ENCODE measurements at places on chromosomes 13 and 19.
A peak's percentile ranks its signal among the peaks of the same experiment; 100 is the strongest.

GRCh38 chr13:113730831-113731191, 28.2 kb upstream of the TMEM255B start:
- peaks cover 11% of the 10 kb centered on the region for H3K27me3 ChIP-seq
- H3K27ac ChIP-seq, result no peak overlapping the region

GRCh38 chr19:58038688-58039204, 4.9 kb downstream of the ZSCAN1 start:
- no peaks in the 10 kb centered on the region for H3K27me3 ChIP-seq
- no peaks in the 10 kb centered on the region for H3K4me1 ChIP-seq
- no peak for DNase-seq

DNA sequence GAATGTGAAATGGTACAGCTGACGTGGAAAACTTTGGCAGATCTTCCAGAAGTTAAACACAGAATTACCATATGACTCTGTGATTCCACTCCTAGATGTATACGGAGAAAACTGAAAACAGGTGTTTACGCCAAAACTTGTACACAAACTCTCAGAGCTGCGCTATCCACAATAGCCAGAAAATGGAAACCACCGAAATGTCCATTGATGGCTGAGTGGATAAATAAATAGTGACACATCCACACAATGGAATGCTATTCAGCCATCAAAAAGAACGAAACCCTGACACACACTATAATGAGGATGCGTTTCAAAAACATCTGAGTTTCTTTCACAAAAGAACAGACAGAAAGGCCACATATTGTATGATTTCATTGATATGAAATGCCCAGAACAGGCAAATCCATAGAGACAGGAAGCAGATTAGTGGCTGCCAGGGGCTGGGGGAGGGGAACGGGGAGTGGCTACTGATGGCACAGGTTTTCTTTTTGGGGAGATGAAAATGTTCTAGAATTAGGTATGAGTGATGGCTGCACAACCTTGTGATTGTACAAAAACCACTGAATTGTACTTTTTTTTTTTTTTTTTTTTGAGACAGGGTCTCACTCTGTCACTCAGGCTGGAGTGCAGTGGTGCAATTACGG, 33.0 kb downstream of the IL12RB1 start:
- no peak overlapping the region for H3K4me3 ChIP-seq
- peaks cover 2% of the 10 kb centered on the region for H3K27me3 ChIP-seq
- no peaks in the 10 kb centered on the region for H3K36me3 ChIP-seq
- H3K4me1 ChIP-seq, result no peaks in the 10 kb centered on the region

DNA sequence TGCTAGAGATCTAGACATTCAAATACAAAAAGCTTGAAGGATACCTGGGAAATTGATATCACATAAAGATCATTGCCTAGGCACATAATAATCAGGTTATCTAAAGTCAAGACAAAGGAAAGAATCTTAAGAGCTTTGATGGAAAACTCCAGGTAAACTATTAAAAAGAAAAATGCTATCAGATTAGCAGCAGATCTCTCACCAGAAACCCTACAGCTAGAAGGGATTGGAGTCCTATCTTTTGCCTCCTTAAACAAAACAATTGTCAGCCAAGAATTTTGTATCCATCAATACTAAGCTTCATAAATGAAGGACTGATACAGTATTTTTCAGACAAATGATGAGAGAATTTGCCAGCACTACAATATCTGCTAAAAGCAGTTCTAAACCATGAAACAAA, 682.4 kb upstream of the ATXN8OS start:
- H3K4me1 ChIP-seq, result no peaks in the 10 kb centered on the region
- H3K36me3 ChIP-seq, result no peaks in the 10 kb centered on the region
- DNase-seq, result no peak

GRCh38 chr19:54035215-54036178, 28.2 kb downstream of the VSTM1 start:
- DNase-seq, result peak; percentile 82
- peaks cover 10% of the 10 kb centered on the region for H3K4me1 ChIP-seq
- H3K27ac ChIP-seq, result peak overlapping the region; percentile 74
- H3K27me3 ChIP-seq, result no peaks in the 10 kb centered on the region
- H3K36me3 ChIP-seq, result no peaks in the 10 kb centered on the region

DNA sequence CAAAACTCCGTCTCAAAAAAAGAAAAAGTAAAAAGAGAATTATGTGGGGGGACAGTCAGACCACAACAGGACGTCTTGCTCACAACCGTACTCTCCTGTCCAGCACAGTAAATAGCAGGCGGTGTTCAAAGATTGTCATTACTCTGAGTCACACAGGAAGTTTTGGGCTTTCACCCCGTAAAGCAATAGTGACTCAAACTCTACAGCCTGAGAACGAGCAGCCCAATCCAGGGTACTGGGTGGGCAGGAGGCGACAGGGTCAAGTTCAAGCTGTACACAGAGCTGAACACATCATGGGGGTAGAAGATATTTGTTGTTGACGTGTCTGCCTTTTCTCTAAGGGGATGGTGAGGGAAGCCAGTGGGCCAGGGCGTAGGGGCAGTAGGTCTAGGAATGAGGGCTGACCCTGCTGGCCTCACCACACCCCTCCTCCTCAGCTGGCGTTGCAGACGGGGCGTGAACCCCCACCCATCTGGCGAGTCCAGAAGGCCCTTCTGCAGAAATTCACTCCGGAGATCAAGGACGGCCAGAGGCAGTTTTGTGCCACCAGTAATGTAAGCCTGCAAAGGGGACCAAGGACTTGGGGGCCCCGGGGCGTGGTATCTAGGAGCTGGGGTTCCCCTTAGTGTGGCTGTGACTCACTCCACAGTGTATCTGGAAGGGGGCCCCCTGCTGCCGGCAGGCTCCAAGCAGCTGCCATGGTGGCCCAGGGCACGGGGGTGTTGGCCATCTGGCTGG, 23.3 kb downstream of the PRR12 start:
- H3K4me3 ChIP-seq, result no peak overlapping the region
- H3K27ac ChIP-seq, result peak overlapping the region; percentile 87

DNA sequence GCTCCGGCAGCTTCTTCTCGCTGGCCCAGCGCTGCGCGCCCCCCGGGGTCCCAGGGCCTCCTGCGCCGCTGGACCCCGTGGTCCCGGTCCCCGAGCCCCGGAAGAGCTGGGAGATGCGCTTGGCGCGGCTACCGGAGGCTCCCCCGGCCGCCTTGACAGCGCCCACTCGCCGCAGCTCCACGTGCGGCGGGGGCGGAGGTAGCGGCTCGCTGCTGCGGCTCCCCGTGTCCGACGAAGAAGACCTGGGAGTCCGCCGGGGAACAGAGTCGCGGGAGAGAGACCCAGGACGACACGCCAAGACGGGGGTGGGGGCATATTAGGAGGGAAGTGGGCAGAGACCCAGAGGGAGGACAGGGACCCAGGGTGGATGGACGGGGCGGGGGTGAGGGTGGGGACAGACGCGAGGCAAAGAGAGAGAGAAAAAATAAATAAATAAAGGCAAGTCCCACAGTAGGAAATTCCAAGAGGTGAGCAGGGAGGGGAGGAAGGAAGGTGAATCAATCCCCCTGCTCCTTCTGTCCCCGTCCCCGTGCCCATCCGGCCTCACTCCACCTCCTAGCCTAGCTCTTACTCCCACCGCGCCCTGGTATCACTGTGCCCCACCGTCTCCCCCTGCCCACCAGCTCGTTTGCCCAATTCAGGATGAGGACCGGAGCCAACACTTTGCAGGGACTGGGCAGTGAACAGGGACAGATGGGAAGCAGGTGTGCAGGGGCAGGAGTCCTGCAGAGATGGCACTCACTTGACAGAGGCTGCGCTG, 826 bp downstream of the RASIP1 start:
- H3K36me3 ChIP-seq, result no peaks in the 10 kb centered on the region
- no peak for DNase-seq
- H3K4me3 ChIP-seq, result peak overlapping the region; percentile 42
- no peak overlapping the region for H3K27ac ChIP-seq
- peaks cover 4% of the 10 kb centered on the region for H3K4me1 ChIP-seq

GRCh38 chr13:24271601-24272451, 37.6 kb upstream of the C1QTNF9 start:
- H3K36me3 ChIP-seq, result no peaks in the 10 kb centered on the region
- H3K27ac ChIP-seq, result peak overlapping the region; percentile 29
- peak overlapping the region; percentile 55 for H3K4me3 ChIP-seq
- H3K4me1 ChIP-seq, result peaks cover 25% of the 10 kb centered on the region

- no peak for DNase-seq
- no peaks in the 10 kb centered on the region for H3K4me1 ChIP-seq
- no peaks in the 10 kb centered on the region for H3K36me3 ChIP-seq
Observed at GRCh38 chr13:51894239-51894638, 32.5 kb downstream of the CCDC70 start.

DNA sequence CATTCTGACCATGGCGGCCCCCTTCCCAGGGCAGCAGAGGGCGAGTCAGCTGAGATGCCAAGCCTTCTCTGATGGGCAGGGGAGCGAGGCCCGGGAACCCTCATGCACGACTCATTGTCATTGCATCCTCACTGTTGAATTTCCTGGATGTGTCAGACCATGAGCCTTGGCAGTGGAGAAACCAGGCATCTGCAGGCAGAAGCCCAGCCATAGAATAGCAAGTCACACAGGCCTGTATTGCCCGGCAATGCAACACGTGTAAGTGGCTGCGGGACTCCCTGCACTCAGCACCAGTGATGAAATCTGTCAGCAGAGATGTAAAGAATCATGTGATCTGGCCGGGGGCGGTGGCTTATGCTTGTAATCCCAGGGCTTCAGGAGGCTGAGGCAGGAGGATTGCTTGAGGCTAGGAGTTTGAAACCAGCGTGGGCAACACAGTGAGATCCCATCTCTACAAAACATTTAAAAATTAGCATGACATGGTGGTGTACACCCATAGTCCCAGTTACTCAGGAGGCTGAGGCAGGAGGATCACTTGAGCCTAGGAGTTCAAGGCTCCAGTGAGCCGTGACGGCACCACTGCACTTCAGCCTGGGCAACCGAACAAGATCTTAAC, 199.7 kb downstream of the KATNAL1 start:
- H3K27me3 ChIP-seq, result no peaks in the 10 kb centered on the region
- DNase-seq, result no peak
- no peaks in the 10 kb centered on the region for H3K36me3 ChIP-seq
- H3K4me3 ChIP-seq, result no peak overlapping the region

DNA sequence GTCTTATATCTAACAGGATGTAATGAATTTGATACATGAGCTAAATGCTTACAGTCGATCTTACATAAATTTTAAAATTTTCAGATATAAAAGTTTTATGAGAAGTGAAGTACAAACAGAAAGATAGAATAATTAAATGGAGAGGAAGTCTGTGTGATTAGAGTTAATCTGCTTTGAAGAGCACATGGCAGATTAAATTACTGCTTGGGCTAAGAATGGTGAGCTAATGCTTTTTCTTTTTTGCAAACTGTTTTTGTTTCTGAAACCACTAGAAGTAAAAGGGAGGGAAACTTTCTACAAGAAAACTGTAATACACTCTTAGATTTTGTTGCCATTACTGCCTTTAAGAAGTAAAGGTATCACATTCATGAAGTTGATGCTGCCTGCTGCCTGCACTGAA, 96.3 kb upstream of the SPRY2 start:
- H3K4me3 ChIP-seq, result no peak overlapping the region
- no peaks in the 10 kb centered on the region for H3K4me1 ChIP-seq
- no peaks in the 10 kb centered on the region for H3K27me3 ChIP-seq

GRCh38 chr13:106513025-106513983, 22.2 kb downstream of the EFNB2 start:
- no peak overlapping the region for H3K4me3 ChIP-seq
- H3K27ac ChIP-seq, result peak overlapping the region; percentile 60
- H3K27me3 ChIP-seq, result no peaks in the 10 kb centered on the region
- peaks cover 11% of the 10 kb centered on the region for H3K36me3 ChIP-seq

GRCh38 chr19:13583753-13584152, 77.5 kb upstream of the CACNA1A start:
- no peak overlapping the region for H3K27ac ChIP-seq
- no peaks in the 10 kb centered on the region for H3K36me3 ChIP-seq
- H3K4me3 ChIP-seq, result no peak overlapping the region
- H3K4me1 ChIP-seq, result no peaks in the 10 kb centered on the region

- H3K27ac ChIP-seq, result no peak overlapping the region
- no peaks in the 10 kb centered on the region for H3K4me1 ChIP-seq
- DNase-seq, result peak; percentile 28
- H3K27me3 ChIP-seq, result no peaks in the 10 kb centered on the region
Observed at GRCh38 chr19:36060430-36060829, 5.7 kb downstream of the WDR62 start.

DNA sequence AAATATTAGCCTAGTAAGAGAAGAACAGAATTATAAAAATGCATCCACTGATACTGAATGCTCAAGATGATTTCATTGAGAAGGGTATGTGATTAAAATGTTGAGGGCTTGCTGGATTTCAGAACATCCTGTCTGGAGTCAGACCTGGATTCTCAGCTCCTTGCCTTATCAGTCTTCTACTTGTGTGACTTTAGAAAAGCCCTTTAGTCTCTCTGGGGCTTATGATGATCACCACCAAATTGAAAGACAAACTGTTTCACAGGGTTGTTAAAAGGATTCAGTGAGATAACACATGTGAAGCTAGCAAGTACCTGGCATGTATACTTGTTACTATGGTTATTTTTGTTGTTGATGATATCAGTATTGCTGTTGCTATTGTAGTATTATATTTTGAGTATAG, 118.4 kb downstream of the GPC6 start:
- H3K36me3 ChIP-seq, result no peaks in the 10 kb centered on the region
- H3K27me3 ChIP-seq, result no peaks in the 10 kb centered on the region
- H3K4me1 ChIP-seq, result no peaks in the 10 kb centered on the region
- DNase-seq, result no peak

GRCh38 chr19:1450735-1451731, 1.1 kb downstream of the APC2 start:
- H3K27me3 ChIP-seq, result peaks cover 41% of the 10 kb centered on the region
- H3K4me3 ChIP-seq, result no peak overlapping the region
- no peaks in the 10 kb centered on the region for H3K36me3 ChIP-seq
- H3K4me1 ChIP-seq, result peaks cover 2% of the 10 kb centered on the region
- no peak for DNase-seq

- H3K27me3 ChIP-seq, result no peaks in the 10 kb centered on the region
- peak overlapping the region; percentile 96 for H3K27ac ChIP-seq
- no peaks in the 10 kb centered on the region for H3K36me3 ChIP-seq
Observed at GRCh38 chr13:41060724-41061074, 610 bp upstream of the WBP4 start.

GRCh38 chr13:75838366-75839005, 202.4 kb downstream of the LMO7 start:
- no peak overlapping the region for H3K4me3 ChIP-seq
- DNase-seq, result no peak
- H3K4me1 ChIP-seq, result no peaks in the 10 kb centered on the region
- peaks cover 71% of the 10 kb centered on the region for H3K36me3 ChIP-seq

DNA sequence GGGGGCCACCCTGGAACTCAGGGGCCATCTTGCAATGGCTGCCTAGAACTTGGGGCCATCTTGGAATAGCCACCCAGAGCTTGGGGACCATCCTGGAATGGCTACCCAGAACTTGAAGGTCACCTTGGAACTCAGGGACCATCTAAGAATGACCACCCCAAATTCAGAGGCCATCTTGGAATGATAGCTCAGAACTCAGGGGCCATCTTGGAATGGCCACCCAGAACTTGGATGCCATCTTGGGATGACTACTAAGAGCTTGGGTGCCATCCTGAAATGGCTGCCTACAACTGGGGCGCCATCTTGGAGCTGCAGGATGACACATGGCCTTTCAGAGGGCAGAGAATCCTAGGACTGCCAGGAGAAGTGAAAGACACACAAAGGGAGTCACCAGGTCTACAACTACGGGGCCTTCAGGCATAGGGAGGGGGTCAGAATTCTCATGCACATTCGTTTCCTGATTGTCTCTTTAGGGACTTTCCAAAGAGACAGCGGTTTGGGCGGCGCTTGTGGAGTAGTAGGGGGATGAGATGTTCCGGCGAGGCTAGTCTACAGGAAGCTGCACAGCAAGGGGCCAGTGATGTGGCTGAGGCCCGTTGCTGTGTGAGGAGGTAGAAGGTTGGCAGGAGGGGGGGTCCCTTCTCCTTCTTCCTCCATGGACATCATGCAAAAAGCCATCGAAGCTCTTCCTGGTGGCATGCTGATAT, 125.0 kb downstream of the IER2 start:
- H3K27ac ChIP-seq, result no peak overlapping the region
- H3K27me3 ChIP-seq, result no peaks in the 10 kb centered on the region
- H3K36me3 ChIP-seq, result no peaks in the 10 kb centered on the region
- H3K4me3 ChIP-seq, result no peak overlapping the region
- DNase-seq, result no peak
- peaks cover 3% of the 10 kb centered on the region for H3K4me1 ChIP-seq
